RCC 7860 (cell line): ENCODE measurements at places on chromosomes 16 and 17.

DNA sequence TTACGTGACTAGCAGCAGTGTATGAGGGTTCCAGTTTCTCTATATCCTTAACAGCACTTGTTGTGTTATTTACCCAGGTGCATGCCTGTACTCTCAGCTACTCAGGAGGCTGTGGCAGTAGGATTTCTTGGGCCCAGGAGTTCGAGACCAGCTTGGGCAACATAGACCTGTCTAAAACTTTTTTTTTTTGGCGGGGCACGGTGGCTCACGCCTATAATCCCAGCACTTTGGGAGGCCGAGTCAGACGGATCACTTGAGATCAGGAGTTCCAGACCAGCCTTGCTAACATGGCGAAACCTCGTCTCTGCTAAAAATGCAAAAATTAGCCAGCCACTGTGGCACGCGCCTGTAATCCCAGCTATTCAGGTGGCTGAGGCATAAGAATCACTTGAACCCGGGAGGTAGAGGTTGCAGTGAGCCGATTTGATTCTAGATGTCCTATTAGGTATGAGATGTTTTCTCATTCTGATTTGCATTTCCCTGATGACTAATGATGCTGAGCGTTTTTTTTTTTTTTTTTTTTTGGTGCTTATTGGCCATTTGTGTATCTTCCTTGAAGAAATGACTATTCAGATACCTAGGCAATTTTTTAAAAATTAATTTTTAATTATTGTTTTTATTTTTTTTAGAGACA, 13.4 kb downstream of the CASC3 start:
- no peak for DNase-seq

DNA sequence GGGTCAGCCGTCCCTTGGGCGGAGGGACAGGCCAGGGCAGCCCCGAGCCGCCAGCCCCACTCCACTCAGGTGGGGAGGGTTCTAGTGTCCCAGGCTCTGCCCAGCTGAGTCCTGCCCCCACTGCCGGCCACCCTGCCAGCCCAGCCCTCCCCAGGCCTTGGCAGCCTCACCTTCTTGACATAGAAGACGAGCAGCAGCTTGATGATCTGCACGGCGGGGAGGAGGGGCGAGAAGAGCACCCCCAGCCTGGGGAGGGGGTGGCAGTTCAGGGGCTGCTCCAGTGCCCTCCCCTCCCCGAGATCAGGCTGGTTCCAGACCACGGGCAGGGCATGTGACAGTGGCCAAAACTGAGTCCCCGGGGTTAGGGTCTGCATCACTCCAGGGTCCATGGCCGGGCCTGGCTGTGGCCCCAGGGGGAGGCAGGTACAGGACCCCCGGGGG, 9.7 kb downstream of the TMC6 start:
- DNase-seq, result no peak

DNA sequence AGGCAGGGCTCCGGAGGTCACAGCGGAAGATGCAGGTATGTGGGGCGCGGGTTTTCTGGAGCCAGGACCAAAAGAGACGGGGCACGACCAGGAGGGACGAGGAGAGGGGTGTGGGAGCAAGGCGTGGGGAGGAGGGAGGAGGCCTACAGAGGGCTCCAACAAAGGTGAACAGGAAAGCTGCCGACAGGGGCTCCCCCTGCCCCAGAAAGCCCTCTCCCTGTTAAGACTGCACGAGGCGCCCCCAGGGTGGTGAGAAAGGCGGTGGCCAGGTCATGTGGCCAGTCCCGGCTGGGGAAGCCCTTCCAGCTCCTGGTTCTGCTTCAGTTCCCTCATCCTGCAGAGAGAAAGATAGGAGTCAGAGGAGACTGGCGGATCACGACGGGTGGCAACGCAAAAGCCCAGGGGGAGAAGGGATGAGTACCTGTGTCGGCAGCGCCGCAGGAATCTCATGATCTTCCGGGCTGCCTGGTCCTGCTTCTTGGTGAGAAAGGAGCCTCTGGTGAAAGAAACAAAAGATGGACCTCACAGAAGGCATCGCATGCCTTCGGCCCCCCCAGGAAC, 949 bp upstream of the SPAG7 start:
- peak; percentile 77 for DNase-seq

DNA sequence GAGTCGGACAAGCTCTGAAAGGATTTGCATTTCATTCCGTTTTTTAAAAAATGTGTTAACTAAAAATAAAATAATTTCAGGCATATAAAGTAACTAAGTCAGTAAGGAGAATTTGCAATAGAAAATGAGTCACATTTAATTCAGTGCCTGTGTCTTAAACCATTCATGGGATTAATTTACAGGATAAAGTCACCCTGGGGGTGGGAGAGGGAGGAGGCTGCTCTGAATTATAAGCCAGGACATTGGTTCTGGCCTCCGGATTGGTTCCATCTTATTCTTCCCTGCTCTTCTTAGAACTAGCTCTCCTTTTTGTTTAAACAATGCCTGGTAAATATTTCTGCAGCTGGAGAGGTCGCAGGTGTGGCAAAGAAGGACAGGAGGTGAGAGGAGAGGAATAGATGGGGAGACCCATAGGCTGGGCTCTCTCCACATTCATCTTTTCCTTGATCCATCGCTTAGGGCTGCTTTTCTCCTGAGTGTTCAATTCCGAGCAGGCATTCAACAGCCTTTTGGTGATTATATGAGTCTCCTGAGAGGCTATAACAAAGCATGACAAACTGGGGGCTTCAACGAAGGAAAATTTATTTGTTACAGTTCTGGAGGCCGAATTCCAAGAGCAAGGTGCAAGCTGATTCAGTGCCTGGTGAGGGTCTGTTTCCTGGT, 319.2 kb downstream of the PHKB start:
- DNase-seq, result no peak

DNA sequence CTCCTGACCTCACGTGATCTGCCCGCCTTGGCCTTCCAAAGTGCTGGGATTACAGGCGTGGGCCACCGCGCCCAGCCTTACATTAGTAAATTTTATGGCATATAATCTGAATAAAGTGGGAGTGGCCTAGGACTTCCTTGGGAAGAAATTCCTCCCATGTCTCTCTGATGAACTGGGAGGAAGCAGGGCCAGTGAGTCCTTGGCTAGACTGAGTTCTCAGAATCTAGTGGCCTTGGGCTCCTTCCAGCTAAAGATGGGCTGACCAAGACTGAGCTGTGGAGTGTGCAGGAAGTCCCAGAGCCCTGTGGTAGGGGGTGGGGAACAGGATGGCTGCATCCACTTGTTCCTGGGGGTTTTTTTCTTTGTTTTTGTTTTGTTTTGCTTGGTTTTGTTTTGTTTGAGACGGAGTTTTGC, 10.0 kb upstream of the NAGLU start:
- peak; percentile 46 for DNase-seq

- no peak for DNase-seq
Observed at GRCh38 chr16:69378760-69379159, 7.0 kb downstream of the TERF2 start.

DNA sequence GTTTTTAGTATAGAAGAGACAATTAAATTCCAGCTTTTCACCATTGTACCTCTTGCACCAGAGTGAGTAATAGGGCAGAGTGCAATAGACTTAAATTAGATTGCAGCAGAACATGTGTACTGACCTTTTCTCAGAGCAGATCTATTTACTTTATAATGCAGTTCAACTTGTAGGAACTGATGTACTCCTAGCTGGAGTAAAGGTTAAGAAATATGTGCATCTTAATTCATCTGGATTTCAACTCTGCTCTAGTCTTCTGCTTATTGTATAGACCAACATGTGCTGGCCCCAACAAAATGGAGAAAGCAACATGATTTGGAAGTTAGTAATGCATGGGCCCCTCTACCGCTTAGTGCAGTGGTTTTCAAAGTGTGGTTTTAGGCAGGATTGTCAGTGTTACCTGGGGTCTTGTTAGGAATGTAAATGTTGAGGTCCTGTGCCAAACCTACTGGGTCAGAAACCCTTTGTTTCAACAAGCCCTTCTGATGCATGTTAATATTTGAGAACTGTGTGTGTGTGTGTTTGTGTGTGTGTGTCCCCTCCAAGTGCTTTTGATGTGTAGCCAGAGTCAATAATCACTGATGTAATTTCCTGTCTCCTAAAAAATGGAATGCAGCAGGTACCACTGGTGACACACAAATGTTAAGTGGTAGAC, 138.6 kb downstream of the TOX3 start:
- no peak for DNase-seq

- no peak for DNase-seq
Observed at GRCh38 chr16:78633551-78633950, 534.1 kb downstream of the WWOX start.

DNA sequence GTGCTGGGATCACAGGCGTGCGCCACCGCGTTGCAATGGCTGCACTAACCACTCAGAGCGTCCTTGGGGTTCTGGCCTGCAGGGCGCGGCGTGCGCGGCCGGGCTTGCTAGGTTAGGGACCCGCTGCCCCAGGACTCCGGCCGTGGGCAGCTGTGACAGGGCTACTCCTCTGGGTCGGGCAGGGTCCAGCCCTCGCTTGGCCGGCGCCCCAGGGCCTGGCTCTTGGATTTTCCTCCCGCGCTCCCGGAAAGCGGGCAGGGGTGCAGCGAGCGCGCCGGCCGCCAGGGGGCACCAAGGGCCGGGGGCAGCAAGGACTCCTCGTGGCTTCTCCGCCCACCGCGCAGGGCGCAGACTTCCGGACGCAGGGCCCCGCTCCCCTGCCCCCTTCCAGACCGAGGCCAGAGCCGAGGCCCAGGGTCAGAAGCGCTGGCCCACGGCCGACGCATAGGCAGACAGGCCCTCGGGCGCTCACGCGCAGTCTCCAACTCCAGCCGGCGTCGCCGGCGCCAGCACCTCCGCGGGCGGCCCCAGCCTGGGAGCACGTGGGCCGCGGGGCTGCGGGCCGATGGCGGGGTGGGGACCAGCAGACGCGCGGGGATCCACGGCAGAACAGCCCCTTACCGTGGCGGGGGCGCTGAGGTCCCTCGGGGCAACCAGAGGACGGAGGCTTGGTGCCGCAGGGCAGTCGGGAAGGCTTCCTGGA, 355 bp downstream of the TLE7 start:
- DNase-seq, result no peak

GRCh38 chr17:17367931-17368330, 64.8 kb downstream of the NT5M start:
- DNase-seq, result no peak

GRCh38 chr16:79613009-79613408, 12.5 kb upstream of the MAF start:
- DNase-seq, result peak; percentile 37

DNA sequence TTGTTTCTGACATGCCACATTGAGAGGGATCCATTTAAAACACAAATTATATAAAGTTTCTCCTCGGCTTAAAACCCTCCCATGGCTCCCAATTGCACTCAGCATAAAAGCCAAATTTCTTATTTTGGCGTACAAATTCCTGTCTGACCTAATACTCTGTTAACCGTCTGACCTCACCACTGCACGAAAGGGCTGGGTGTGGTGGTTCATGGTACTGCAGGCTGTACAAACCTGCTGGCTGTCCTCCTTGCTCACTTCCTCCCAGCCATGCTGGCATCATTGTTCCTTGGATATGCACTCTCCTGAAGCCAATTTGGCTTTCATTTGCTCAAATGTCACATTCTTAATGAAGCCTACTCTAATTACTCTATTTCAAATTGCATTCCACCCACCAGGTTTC, 301.6 kb upstream of the C16orf82 start:
- DNase-seq, result no peak

GRCh38 chr17:17321356-17322025, 18.3 kb downstream of the NT5M start:
- no peak for DNase-seq

GRCh38 chr16:66996983-66997358, 8.6 kb downstream of the CES4A start:
- DNase-seq, result no peak

DNA sequence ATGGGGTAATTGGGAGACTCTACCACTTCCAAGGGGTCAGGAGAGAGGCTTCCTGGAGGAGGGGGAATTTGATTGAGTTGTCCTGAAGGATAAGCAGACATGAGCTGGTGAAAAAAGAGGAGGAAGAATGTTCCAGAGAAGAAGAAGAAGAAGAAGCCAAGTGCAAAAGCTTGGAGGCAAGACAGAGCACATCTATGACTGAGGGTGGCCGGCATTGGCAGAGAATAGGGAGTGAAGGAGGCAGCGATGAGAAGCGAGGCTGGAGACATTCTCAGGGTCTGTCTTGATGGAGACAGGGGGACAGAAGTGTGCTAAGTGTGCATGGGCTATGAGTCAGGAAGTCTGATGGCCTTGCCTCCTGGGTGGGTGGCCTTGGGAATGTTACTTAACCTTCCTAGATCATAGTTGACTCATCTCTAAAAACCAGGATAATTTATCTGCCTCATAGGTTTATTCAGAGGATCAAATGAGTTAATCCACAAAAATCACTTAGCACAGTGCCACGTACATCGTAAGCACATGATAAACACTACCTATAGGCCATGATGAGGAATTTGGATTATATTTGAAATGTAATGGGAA, 171.7 kb downstream of the ABCC12 start:
- DNase-seq, result peak; percentile 27

DNA sequence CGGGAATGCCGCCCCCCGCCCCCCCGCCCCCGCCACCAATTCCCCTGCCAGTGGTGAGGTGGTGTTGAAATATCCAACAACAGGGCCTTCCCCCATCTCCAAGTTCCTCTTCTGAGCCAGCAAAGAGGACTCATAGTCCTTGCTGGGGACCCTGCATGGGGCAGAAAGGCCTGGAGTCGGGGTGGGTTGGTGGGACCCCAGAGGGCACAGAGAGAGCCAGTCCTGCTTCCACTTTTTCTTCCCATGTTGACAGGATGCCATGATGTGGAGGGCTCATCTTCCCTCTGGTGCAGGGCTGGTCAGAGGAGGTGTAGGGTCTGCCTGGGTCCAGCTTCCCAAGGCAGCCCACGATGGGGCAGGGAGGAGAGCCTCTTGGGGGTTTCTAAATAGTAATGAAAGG, 49.0 kb upstream of the PIK3R6 start:
- DNase-seq, result no peak

- peak; percentile 50 for DNase-seq
Observed at GRCh38 chr17:29726715-29727252, 104.1 kb upstream of the CORO6 start.

DNA sequence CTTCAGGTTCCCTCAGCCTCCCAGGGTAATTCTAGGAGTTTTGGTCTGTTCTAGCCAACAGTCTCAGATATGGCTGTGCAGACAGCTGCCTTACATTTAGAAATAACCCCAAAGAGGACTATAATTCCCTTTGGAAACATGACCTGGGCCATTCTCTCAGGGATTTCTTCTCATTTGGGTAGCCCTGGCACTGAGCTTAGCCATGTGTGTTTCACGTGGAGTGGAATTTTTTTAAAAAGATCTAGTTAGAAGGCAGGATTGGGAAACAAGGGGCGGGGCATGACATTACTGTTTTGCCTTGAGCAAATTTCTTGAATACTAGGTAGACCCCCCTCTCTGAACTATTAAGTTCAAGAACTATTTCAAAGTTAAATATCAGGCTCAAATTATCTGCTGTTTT, 29.6 kb upstream of the MRC2 start:
- no peak for DNase-seq
